WTC11 (cell line): ENCODE measurements at places on chromosomes 5 and 9.
A peak's percentile ranks its signal among the peaks of the same experiment; 100 is the strongest.

- no peak overlapping the region for H3K4me3 ChIP-seq
- H3K27ac ChIP-seq, result no peak overlapping the region
- no peaks in the 10 kb centered on the region; the same call in 1 of the 2 replicates for H3K4me1 ChIP-seq
- H3K27me3 ChIP-seq, result no peaks in the 10 kb centered on the region
- H3K36me3 ChIP-seq, result no peaks in the 10 kb centered on the region; the same call in 1 of the 2 replicates
- no peak for DNase-seq
Observed at GRCh38 chr5:31942546-31942945, 231.6 kb downstream of the GOLPH3 start.

DNA sequence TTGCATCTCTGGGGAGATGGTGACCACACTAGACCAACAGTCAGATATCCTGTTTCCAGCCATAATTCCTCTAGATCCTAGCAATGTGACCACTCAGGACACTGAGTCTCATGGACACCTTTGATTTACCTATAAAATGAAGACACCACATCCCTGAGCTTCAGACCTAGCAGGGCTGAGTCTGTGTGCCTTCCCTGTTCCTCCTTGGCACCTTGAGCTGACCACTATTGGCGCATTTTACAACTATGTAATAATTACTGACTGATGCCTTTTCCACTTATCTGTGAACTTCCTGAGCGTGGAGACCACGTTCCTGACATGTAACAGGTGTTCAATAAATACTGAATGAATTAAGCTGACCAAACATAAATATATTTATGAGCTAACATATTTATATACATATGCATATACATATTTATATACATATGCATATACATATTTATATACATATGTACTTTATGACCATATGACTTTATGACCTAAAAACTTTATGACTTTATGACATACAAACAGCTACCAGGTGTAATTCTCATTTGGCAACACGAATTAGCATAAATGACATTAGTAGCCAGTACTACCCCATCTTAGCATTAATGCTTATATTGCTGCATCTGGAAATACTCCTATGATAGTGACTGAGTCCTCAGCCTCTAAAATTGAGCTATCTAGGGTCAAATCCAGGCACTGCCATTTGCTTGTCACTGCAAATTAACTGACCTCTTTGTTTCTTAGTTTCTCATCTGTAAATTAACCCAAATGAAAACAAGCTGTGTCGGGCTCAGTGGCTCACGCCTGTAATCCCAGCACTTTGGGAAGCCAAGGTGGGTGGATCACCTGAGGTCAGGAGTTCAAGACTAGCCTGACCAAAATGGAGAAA lies 150.6 kb downstream of the GNA14 start:
- no peak overlapping the region for H3K4me3 ChIP-seq
- H3K36me3 ChIP-seq, result peaks cover 5% of the 10 kb centered on the region; the same call in 1 of the 2 replicates
- DNase-seq, result no peak

DNA sequence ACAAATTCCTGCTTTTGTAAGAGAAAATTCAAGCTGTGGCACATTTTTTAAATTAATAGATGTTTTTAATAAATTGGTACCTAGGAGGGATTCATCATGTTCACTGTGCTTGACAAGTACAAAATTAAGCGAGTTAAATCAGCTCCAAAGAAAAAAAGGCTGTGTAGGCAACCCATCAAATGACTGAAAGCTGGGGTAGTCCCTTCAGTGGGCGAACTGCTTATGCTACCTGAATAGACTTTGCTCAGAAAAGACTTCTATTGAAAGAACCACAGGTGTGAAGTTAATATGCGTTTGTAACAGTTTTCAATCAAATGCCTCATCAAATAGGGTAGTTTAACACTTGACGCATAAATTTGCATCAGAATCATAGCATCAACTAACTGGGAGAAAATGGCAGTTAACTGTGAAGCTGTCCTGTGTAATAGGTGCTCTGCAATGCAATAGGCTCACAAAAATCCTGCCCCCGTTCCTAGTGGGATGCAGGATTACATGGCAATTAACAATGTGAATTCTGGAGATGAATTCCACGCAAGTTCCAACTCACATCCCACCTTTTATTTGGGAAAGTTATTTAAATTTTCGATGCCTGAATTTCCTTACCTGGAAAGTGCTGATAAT lies 14.4 kb upstream of the ARL15 start:
- 0 out of 2 replicates have a peak overlapping the region, but pooled peaks have one; percentile 14 for H3K4me3 ChIP-seq
- peaks cover 32% of the 10 kb centered on the region for H3K4me1 ChIP-seq
- H3K27me3 ChIP-seq, result no peaks in the 10 kb centered on the region
- no peaks in the 10 kb centered on the region for H3K36me3 ChIP-seq

DNA sequence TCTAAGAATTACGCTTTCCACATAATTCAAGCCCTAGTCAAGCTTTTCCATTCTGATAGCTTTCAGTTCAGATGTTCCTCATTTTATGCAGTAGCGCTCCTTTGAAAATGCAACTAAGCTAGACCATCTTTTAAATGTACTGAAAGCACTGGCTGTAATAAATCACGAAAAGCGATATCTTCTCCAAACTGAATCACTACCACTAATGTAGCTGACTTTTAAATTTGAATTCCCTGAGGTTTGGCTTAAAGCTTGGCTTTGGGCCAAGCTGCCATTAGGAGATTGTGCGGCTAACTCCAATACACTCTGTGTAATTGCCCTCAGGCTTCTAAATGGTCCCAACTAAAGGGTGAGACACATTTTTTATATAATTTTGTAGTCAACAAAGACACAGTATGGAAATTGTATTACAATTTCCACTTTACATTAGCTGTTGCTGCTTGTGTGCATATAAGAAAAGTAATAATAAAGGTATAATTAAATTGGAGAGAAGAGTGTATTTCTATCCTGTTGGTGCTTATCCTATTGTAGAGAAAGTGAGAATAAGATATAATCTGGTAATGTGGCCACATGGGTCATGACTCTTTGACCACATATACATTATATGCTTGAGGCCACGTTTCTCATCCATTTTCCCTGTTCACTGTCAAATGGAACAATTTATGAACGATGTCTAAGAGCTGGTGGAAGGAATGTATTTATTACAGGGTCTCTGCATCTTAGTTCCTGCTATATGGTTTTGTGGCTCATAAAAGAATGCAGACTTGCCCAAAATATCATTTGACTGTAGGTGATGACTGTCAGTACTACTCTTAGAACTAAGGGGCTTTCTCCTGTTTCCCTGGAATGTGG lies 118.7 kb upstream of the TAF11L2 start:
- H3K27me3 ChIP-seq, result no peaks in the 10 kb centered on the region; the same call in 1 of the 2 replicates
- H3K27ac ChIP-seq, result no peak overlapping the region
- peaks cover 26% of the 10 kb centered on the region for H3K4me1 ChIP-seq
- H3K4me3 ChIP-seq, result no peak overlapping the region

DNA sequence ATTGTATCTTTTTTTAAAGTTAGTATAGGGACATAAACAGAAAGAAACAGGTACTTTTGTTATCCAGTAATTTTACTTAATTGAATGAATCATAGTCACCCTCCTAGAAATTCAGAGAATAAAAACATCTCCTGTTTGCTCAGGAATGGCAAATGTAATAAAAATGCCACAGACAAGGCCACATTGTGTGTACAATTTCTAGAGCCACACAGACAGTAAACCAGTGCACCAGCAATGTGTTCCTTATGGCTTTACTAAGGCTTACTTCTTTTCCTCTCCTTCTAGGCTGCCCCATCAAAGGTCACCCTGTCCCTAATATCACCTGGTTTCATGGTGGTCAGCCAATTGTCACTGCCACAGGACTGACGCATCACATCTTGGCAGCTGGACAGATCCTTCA lies 145.5 kb downstream of the SAXO1 start:
- H3K36me3 ChIP-seq, result peaks cover 9% of the 10 kb centered on the region
- DNase-seq, result no peak
- H3K27me3 ChIP-seq, result no peaks in the 10 kb centered on the region
- H3K27ac ChIP-seq, result no peak overlapping the region

- no peaks in the 10 kb centered on the region for H3K36me3 ChIP-seq
- H3K4me3 ChIP-seq, result peak overlapping the region; percentile 93
- peaks cover 7% of the 10 kb centered on the region for H3K27me3 ChIP-seq
- H3K27ac ChIP-seq, result peak overlapping the region; percentile 86
Observed at GRCh38 chr9:77177894-77178794, 810 bp downstream of the VPS13A start.
